ENCODE measurements at places on chromosomes 11 and 22.

DNA sequence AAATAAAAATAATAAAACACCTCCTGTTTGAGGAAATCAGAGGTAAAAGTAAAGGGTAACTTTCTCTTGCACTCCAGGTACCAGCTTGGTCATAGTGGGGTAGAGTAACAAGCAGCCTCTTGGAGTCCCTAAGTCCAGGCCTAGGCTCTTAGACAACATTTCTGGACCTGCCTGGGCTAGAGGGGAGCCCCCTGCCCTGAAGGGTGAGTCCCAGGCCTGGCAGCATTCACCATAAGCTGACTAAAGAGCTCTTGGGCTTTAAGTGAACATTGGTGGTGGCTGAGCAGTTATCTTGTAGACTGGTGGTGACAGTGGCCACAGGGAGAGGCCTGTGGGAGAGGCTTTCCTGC is 18.6 kb upstream of the OR56A3 start:
- no peak for DNase-seq

DNA sequence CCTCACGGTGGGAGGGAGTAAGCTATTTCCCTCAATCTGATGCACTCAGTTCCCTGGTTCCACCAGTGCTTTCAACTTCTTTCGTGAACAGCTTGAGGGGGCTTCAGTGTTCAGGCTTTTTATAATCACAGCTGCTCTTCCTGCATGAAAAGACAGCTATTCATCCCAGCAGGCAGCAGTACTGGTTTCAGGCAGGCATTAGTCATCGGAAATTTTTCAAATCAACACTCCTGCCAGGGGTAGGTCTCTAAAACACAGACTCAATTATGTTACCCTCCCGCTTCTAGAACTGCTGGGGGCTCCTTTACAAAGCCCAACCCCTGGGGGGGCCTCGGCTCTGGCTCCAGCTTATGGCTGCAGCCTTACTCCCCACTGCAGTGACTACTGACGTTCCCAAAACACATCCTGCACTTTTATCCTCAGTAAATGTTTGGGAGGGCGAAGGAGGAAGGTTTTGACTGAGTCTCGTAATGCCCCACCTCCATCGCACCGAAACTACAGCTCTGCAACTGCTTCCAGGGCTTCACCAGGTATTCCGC is 5.8 kb downstream of the POLDIP3 start:
- DNase-seq: no peak

- no peak for DNase-seq
These were observed 26.0 kb downstream of the SCGB1A1 start for GRCh38 chr11:62444835-62445234.

- no peak for DNase-seq
These were observed 59.3 kb downstream of the BDNF start for GRCh38 chr11:27640954-27641353.

GRCh38 chr11:111088847-111089355 is 156.6 kb upstream of the POU2AF2 start:
- DNase-seq: no peak

DNA sequence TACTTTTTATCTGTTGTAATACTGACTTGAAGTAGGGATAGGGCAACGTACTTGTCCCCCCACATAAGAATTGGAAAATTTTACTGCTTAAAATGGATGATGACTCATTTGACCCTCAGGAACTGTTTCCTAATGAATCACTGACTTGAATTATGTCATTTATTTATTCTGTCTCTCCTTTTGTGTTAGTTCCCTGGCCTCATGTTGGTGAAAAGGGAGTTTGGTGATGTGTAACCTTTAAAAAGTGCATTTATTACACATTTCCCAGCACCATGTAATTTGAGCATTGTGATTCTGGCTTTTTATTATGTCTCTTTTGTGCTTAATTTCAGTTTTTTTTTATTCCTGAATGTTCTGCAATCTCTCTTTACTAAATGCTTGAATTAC is 20.3 kb upstream of the PGM2L1 start:
- DNase-seq: no peak

DNA sequence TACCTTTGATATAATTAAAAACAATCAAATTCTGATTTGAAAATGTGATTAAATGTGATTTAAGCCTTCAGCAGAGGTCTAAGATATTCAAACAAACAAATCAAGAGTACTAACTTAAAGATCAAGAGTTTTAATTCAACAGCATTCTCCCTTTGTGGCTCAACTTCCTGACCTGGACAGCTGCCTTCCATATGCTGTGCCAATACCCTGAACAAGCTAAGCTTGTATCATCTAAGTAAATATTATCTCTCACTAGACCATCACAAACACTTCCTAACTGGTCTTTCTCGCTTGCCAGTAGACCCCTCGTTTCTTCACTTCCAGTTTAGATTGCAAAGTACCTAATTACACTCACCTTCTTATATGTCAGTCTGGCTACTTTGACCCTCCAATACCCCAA is 35.9 kb upstream of the P4HA3 start:
- no peak for DNase-seq

GRCh38 chr22:32827049-32827602 is 25.6 kb downstream of the TIMP3 start:
- DNase-seq: no peak

GRCh38 chr22:22981670-22982571 is 88.4 kb upstream of the GNAZ start:
- DNase-seq: no peak

- DNase-seq: no peak
These were observed 37.3 kb downstream of the KCNC1 start for GRCh38 chr11:17771841-17772401.

GRCh38 chr11:17257196-17257595 is 19.3 kb upstream of the NUCB2 start:
- DNase-seq: no peak

GRCh38 chr11:64504999-64505398 is 86.0 kb upstream of the SLC22A12 start:
- DNase-seq: no peak

DNA sequence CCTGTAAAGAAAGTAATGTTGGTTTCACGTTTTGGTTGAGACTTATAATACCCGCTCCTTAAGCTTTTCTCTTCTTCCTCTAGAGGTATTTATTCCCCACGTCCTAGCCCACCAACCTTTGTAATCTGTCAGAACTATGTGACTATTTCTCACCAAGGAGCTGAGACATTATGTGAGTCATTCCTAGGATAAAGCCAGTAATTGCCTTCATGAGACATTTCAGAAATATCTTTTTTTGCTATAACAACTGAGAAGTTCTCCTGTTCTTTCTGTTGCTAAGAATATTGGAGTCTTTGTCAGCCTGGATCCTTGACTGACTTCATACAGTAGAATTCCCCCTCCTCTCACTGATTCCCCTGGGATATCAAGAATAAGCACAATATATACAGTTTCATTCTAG is 1497.0 kb upstream of the TENM4 start:
- no peak for DNase-seq

GRCh38 chr11:41458641-41459040 is 811 bp downstream of the LRRC4C start:
- no peak for DNase-seq

DNA sequence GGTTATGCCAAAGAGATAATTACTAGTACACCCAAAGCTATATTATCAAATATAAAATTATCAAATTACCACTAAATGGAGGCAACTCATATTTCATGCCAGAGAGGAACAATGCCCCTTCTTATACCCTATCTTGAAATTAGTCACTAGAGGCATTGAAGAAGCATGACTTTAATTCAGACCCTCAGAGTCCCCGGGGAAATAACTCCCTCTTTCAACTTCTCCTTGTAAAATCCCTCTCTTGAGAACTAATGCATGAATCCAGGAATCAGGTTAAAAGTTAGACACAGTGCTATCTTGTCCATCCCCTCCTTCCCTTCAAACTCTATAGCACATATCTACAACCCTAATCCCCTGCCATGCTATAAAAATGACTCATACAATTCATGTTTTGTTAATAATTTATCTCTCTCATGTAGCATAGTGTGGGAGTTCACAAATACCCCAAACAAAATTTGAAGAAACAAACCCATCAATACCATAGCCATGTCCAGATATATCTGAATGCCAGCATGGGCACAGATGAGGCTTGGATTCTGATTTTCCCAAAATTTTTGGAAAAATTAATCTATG is 665.4 kb downstream of the KCNA4 start:
- no peak for DNase-seq

DNA sequence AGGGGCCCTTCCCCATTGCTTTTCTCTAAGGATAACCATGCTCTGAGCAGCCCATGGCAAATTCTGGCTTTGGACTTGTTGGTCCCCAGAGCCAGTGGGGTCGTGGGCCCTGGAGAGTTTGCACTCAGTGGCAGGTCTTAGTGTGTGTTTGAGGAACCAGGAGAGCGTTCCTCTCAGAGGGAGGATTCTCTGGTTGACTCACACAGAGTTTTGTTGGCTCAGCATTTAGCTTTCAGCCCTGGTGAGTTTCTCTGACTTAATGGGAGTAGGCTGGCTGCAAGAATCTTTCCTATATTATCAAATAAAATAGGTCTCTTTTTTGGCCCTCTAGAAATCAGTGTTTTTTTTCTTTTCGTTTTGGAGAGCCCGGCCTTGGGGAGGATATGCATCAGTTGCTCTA is 20.9 kb downstream of the ST14 start:
- DNase-seq: no peak

DNA sequence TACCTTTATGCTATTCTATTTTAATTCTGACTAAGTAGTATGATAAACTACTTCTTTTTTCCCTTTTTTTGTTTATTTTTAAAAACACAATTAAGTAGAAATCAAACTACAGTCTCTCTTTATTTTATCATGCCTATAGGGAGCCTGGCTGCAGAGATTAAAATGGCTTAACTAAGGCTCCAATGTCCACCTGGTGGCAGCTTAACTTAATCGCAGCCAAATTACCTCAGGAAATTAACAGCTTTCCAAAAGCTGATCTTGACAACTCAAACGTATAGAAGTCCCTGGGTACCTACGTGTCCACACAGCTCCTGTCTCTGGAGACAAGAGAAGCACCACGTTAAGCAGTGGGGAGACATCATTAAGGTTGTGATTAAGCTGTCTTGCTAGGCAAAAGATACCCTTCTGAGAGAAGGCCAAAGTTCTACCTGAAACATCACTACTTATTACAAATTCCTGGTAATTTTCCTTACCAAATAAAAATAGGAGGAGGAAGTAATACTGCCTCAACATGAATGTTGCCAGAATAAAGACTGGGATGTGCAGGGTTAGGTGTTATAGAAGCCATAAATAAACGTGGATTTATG is 63.2 kb upstream of the SNX19 start:
- DNase-seq: no peak

GRCh38 chr22:17753401-17753989 is 20.8 kb downstream of the BID start:
- DNase-seq: no peak

GRCh38 chr11:86099874-86100273 is 31.0 kb upstream of the PICALM start:
- DNase-seq: no peak

DNA sequence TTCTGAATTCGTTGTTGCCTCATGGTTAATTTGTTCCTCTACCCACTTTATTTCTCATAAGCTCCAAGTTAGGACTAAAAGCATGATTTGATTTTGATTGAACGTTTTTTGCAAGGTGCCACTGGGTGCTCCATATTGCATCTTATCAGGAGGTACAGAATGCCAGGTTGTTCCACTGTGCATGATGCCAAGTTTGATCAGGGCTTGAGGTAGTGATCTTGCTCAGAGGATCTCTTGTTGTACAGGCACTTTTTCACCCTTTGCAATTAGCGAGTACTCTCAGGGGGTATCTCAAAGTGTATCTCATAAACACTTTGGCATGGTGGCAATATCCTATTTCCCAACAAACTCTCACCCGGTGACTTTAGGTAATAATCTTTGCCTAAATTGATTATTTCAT is 4.0 kb downstream of the GRAP2 start:
- DNase-seq: no peak

DNA sequence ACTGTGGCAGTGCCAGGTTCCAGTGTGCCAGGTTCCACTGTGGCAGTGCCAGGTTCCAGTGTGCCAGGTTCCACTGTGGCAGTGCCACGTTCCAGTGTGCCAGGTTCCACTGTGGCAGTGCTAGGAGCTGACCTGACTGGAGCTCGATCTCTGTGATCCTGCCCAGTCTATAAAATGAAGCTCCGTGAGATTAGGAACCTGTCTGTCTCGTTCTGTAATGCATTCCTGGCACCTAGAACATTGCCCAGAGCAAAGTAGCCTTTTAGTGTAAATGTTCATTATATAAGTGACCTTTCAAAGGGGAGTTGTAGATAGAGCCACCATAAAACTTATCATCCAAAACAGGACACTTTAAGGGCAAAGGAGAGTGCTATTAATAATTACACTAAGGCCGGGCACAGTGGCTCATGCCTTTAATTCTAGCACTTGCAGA is 36.0 kb downstream of the ART5 start:
- no peak for DNase-seq

DNA sequence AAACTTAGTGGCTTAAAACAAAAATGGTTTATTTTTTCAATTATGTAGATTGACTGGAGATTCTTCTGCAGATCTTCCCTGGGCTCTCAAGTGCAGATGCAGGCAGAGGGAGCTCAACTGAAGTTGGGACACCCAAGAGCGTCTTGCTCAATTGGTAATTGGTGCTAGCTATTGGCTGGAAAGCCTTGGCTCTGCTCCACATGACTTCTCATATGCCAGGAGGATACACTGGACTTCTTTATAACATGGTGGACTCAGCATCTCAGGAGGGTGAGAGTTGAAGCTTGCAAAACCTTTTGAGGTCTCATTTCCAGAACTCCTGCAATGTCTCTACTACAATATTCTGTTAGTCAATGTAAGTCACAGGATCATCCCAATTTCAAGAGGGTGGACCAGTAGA is 42.2 kb upstream of the PRSS23 start:
- DNase-seq: no peak

- DNase-seq: no peak
These were observed 123.6 kb downstream of the EHF start for GRCh38 chr11:34744511-34744910.

DNA sequence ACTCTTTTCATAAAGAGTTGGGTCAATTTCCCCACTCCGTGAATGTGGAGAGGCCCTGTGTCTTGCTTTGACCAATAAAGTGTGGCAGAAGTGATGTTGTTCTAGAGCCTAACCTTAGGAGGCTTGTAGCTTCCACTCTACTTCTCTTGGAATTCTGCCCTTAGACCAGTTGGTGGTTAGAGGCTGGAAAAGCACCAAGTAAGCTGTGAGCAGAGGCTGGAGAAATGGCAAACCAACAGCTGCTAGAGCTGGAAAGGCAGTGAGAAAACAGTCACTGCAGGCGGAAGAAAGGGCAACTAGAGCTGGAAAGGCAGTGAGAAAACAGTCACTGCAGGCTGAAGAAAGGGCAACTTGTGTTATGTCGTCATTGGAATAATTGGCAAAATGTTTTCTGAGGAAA is 29.8 kb upstream of the MSANTD2 start:
- DNase-seq: no peak

GRCh38 chr11:81932303-81932702 is 801.4 kb downstream of the FAM181B start:
- DNase-seq: no peak
